ENCODE measurements at places on chromosomes 7 and 10.

- DNase-seq, result no peak
These were observed 166.3 kb upstream of the AHR start for GRCh38 chr7:17131983-17132655.

DNA sequence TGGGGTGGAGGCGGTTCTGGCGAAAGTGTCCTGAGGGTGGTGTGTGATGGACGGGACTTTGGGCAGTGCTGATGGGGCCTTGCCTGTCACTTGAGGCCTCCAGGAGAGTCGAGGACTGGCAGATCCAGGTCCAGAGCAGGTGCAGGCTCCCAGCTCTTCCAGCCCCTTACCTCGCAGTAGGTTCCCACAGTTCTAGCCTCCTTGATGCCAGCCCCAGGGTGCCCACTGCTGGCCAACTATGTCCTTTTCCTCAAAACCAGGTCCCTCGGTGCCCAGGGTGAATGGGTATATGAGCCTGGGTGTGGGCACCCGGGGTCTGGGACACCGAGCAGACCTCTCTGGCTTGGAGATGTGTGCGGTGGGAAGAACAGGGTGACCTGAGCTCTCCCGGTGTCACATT is 8.3 kb downstream of the FAM20C start:
- DNase-seq, result no peak

- DNase-seq, result no peak
These were observed 490.0 kb upstream of the LRRN3 start for GRCh38 chr7:110600956-110601355.

GRCh38 chr7:25795824-25796235 is 356.2 kb upstream of the NFE2L3 start:
- DNase-seq, result no peak

GRCh38 chr10:71569775-71570588 is 149.6 kb downstream of the C10orf105 start:
- DNase-seq, result peak; percentile 95

GRCh38 chr10:5895804-5896203 is 5.8 kb downstream of the FBH1 start:
- no peak for DNase-seq

DNA sequence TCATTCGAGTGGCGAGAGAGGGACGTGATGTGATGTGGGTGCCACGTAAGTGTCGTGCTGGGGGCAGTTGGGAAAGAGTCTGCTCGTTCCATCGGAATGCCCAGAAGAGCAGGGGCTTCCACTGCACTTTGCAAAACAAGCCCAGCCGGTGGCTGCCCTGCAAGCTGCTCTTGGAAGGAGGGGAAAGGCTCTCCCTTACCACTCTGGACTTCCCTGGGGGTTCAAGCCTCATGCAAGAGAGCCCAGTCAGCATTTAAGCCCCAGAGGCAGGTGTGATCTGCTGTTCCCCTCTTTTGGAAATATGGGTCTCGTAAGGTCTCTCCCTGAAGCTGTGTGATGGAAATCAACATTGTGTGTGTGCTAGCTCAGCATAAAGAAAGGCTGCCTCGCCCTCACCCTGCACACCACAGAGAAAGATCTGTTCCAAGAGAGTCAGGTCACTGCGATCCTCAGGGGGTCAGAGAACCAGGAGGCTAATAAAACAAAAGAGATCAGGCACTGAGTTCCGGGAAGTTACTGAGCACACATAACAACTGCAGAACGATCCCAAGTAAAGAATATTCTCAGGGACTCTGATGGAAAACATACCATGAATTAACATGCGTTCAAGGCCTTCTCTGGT is 212.5 kb downstream of the ADAM12 start:
- DNase-seq, result no peak

GRCh38 chr7:37194943-37195342 is 253.7 kb downstream of the ELMO1 start:
- DNase-seq, result no peak

GRCh38 chr10:3655528-3655927 is 129.5 kb downstream of the KLF6 start:
- no peak for DNase-seq

DNA sequence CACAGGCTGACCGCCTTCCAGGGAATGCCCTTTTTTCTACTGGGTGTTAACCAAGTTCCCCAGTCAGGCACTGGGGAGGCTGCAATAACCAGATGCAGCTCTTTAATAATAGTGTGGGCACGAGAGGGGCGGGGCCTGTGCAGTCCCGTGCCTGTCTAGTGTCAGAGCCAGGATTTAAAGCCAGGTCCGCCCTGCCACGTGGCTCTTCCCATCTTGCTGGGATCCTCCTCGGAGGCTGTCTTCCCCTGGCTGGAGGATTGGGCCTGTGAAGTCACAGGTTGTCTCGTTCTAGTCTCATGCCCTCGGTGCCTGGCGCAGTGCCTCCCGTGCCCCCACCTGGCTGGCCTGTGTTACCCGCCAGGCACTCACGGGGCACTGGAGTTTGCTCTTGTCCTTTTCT is 25.2 kb downstream of the TMEM120A start:
- DNase-seq, result peak; percentile 7

DNA sequence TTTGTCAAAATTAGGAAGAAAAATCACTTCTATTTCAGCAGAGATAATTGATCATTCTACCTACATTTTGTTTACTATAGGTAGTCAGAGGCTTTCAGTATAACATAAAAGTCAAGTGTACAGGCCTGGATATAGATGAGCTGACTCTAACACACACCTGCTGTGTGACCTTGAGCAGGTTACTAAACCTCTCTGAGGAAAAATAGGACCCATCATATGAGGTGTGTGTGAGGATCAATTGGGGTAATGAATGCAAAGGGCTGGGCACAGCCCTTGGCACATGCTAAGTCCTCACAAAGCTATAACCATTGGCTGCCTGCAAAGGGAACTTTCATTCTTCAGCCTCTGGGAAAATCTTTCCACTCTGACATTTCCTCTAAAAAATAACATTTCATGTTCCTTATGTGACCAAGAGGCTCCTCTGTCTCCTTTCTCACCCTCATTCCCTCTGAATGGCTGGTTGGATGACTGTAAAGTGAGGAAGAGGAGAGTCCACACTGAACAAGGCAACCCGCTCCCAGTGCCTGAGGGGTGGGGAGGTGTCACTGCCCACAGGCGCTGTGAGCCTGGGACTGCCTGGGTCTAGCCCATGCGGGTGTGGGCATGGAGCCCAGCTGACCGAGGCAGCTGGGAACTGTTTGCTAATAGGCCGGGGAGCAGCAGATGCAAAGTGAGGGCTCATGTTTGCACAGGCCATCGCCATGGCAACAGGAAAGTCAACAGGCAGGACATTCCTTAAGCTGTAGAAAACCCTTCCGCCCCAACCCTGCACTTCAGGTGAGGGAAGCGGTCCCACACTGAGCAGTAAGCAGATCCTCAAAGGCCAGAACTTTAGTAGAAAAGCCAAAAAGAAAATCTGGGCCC is 36.8 kb downstream of the MYOF start:
- no peak for DNase-seq

DNA sequence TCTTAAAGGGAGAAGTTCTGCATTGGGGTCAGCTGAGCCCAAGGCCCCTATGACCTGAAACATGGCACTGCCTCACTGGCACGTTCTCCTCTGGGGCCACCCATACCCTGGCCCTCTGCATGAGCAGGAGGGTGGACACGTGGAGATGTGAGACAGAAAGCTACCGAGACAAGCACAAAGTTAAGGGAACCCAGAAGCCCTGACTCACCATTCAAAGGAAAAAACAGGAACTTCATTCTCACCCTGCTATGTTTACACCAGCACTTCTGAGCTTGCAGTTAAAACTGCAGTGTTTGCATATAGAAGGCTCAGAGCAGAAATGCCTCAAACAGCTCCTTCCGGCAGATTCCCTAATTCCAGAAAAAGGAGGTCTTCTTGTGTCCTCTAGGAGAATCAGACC is 41.7 kb downstream of the DENND11 start:
- peak; percentile 73 for DNase-seq

DNA sequence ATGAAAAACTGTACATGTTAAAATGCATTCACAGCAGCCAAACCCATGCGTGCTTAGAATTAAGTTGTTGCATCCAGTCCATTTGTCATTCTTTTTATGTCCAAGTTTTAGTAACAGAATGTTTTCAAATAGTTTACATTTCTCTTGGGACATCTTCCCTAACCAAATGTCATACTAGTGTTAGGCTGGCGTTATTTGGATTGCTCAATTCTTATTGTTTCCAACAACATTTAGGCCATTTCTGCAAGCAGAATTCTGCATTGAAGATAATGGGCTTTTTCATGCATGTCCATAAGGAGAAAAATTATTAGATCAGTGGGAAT is 203.0 kb downstream of the HIBADH start:
- DNase-seq, result no peak

- DNase-seq, result no peak
These were observed 236.6 kb downstream of the ELMO1 start for GRCh38 chr7:37212051-37212450.
